ENCODE measurements at places on chromosomes 12 and 14.

- no peak for DNase-seq
These were observed 115.4 kb downstream of the SOX5 start for GRCh38 chr12:23834076-23834475.

DNA sequence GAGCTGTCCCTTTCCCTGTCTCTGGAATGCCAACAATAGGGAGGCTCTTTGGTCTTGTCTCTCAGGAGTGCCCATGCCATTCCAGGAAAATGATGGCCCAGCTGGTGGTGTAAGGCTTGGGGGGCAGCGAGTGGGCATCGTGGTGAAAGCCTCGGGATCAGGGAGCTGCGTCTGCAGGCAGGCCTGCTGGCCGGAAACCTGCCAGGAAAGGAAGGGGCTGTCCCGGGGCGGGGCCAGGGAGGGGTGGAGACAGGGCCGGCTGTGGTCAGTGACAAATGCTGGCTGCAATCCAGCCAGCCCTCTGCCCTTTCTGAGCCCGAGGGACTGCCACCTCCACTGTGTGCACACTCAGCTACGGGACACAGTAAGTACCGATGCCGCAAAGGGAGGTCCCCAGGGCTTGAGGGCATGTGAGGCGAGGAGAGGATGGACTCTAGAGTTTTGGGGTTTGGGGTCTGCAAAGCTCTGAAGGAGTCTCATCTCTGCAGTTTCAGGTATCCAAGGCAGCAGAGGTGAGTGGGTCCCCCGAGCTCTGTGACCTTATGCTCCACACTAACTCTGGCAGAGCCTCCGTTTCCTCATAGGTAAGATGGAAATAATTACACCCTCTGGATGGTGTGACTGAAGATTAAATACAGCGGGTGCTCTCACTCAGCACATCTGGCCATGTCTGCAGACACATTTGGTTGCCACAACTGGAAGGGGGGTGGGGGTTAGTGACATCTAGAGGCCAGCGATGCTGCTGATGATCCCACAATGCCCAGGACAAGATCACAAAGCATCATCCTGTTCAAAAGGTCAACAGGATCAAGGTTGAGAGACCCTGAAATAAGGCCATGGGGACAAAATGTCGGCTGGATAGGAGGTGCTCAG, at the start of gene SERPINA5:
Gene SERPINA5 (plus strand): TSS at position 300 of the 873 bp plus-strand sequence. CDS start 5,937 bp downstream, outside the sequence.
- DNase-seq, result no peak

GRCh38 chr12:67062193-67062592, 207.0 kb upstream of the CAND1 start:
- no peak for DNase-seq

- no peak for DNase-seq
These were observed 45.2 kb downstream of the MAP1LC3B2 start for GRCh38 chr12:116604178-116604895.

DNA sequence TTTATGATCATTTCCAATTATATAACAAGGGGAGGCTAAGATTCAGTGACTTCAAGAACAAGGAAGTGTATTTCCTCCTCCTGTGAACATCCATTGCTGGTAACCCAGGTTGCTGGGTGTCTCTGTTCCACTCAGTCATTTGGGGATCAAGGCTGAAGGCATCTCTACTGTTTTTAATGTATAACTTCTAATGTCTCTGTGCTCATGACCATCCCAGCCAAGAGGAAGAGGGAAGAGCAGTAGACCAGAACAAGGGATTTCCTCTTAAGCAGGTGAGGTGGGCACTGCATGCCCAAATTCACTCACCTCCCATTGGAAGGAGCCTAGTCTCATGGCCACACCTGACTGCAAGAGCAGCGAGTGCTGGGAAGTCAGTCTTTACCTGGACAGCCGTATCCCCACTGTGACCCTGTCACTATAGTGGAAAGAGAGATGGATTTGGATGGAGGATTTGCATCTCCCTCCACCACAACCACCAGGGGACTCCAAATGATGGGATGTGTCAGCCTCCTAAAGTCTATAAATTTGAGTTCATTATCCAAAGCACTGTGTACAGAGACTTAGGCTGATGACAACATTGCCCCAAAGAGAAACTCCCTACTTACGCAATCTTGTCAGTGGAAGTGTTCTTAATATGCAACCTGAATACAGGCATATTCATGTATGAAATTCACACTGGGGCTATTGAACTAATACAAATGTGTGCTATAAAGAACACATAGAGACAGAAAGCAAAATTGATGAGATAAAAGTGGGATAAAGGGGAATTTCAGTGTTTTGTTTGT, 368.7 kb downstream of the TMEM132D start:
- DNase-seq, result no peak

GRCh38 chr14:59244581-59244980, 56.1 kb downstream of the DAAM1 start:
- DNase-seq, result no peak
